Left ventricle myocardium inferior (tissue), 1 donor: ENCODE measurements at places on chromosomes 2 and 18.

DNA sequence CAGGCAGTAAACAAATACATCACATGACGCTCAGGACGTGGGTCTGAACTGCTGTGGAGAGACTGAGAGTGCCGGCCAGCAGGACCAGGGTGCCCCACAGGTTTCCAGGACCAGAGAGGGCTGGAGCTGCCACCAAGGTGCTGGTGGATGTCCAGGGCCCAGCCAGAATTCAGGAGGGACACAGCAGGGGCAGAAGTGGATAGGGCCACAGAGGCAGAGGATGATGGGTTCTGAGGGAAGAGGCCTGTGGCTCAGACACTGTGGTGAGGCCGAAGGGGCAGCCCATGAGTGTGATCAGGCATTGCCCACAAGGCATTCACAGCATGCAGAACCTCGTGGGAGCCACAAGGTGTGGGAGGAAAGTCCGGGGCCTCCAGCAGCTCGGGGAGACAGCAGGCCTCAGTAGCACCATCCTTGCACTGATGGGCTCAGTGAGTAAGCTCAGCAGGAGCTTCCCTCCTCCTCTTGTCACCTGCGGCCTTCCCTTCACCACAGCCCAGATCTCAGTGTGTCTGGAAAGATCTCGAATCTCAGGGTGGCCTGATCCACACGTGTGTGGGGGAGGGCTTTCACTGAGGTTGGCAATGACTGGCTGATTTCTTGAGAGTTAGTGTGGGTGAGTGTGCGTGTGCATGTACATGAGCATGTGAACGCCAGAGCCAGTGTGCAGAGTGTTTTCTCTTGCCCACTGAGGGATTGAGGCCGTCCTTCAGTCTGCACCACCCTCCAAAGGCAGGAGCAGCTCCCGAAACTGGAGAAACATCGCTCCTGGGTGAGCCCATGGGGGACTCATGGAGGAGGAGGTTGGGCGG, 181.8 kb upstream of the RAB6C start:
- no peak for DNase-seq

DNA sequence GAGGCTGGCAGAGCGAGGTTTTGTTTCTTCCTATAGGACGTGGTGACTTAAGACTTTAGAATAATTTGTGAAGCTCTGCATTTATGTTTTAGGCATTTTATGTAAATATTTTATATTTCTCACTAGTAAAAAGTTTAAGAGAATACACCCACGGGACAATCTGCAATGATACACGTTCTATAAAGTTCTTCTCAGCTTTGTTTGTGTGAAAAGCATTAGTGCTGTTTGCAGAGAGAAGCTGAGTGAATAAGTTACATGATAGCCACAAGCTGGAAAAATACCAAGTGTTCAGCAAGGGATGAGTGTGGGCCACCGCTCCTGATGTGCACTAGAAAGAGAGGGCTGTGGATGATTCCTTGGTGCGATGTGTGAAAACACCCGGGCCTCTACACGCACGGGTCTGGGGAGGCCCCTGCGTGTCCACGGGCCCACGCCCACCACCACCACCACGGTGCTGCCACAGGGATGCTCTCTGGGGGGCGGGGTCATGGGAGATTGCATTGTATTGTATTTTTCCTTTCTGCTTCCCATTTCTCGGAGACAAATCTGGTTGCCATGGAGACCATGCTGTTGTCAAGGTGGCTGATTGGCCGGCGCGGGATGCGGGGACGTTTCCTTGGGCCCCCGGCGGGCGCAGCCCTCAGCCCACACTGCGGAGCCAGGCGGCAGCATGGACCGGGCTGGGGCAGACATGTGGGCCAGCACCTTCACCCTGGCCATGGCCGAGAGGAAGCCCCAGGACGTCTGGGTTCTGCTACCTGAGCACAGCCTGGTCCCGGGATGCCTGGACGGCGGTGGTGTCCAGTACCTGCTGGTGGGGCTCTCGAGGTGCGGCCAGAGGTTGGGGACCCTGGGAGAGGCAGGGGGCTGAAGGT, at the start of gene RTP5:
Gene RTP5, plus strand, starts transcription at position 643 of the 875 bp plus-strand sequence. Its CDS starts 28 bp downstream, at position 671.
- DNase-seq: peak; percentile 9

- no peak for DNase-seq
Observed at GRCh38 chr2:1539973-1540372, 126.7 kb downstream of the TPO start.

- no peak for DNase-seq
Observed at GRCh38 chr2:188785490-188785889, 188.7 kb upstream of the COL3A1 start.

- no peak for DNase-seq
Observed at GRCh38 chr2:98516571-98516970, 71.9 kb downstream of the INPP4A start.

- DNase-seq: no peak
Observed at GRCh38 chr2:239836021-239836765, 188.9 kb downstream of the NDUFA10 start.

- DNase-seq: no peak
Observed at GRCh38 chr2:188695953-188696352, 278.2 kb upstream of the COL3A1 start.

DNA sequence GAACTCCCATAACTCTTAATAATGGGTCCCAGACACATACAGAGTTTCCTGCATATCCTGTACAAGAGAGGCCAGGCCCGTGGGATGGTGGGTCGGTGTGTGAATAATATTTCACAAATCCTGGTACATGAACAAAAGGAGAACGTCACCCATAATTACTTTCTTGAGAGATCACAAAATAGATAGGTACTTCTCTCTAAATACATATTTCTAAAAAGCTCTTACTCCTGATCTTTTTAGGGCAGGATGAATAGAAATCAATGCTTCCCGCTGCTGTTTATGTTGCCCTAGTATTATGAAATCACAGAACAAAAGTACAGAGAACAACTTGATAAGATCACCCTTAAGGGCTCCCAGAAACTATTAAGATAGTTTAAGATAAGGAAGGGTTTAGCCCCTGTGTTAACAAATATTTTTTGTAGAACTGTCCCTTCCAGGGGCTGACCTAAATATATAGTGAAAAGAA, 5.4 kb downstream of the IRS1 start:
- no peak for DNase-seq

- no peak for DNase-seq
Observed at GRCh38 chr2:123935405-123935804, 89.7 kb upstream of the CNTNAP5 start.
